Peyer's patch (tissue), 4 donors: ENCODE measurements at places on chromosomes 6 and 20. TPM values are rescaled to one million over a fixed set of nuclear protein-coding genes. Genes with fewer than 3 reads are reported as not detected.

DNA sequence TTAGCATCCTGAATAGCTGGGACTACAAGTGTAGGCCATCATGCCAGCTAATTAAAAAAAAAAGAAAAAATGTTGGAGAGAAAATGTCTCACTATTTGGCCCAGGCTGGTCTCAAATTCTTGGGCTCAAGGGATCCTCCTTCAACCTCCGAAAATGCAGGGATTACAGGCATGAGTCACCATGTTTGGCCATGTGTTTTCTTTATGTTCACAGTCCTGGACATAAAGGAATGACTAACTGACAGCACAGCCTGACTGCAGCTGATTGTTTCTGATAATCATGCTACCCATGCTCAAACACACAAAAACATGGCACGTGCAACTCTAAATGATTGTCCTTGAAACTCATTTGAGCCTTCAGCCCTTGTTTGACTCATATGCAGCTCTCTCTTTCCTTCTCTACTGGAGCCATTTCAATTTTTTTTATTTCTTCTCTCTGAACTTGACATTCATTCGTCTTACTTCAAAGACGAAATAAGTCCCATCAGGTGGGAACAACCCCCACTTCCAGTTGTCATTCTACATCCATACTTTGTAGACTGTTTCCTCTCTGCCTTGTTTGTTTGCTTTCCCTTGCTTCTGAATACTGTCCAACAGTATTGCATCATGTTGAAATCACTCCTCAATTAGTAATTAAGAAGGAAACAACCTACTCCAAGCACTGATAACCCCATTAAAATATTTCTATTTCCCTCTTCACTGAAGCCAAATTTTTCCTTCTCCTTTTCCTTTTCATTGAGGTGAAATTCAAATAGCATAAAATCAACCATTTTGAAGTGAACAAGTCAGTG lies 413.0 kb downstream of the BMP2 start:
- no peak for DNase-seq

- no peak for DNase-seq
Measured at GRCh38 chr6:100504786-100505737, 40.3 kb upstream of the SIM1 start.

- DNase-seq = no peak
Measured at GRCh38 chr20:63848003-63848911, 13.0 kb upstream of the ABHD16B start.

DNA sequence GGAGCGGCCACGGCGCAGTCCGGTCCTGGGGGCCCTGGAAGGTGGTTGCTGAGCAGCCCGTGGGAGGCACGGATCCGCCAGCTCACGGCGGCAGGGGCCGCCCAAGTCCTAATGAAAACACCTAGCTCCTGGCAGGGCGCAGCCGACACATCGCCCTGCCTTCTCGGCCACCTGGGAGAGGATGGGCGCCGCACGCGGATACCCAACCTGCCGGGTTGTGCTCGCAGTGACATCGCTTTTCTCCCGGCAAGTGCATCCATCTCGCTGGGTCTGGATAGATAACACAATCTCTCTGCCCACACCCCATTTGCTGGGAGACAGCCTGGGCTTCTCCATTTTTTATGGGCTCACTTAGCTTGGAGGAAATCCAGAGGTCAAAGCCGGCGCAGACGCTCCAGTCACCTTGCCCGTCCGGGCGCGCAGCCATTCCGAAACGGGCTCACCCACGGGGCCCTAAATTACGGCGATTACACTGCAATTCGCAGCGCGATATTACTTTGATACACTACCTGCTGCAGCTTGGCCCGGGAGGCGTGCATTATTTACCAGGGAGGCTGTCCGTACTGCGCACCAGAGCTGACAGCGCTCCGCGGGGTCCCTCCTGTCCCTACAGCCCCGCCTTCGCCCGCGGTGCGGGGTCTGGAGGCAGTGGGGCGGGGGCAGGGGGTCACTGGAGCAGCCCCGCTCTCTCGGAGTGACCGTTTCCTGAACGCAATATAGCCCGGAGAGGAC lies 36.2 kb upstream of the CCDC167 start:
- DNase-seq = peak; percentile 31

DNA sequence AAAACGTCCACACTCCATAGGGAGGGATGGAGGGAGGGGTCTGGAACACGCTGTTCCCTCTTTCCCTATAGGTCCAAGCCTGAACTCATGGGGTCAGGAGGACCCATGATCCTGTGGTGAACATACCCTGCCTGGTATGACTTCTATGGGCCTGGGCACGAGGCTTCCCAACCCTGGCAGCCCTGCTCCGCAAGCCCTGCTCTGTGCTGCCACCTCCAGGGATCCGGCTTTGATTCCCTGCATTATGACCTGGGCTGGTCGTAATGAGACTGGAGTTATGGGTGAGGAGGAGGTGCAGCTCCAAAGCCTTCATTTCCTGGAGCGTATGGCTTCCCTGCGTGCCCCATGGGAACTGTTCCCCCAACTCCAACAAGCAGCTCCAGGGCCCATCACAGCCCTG lies 54.9 kb downstream of the CDH22 start:
- DNase-seq = no peak

GRCh38 chr6:144615870-144616269 lies 330.7 kb downstream of the UTRN start:
- no peak for DNase-seq

DNA sequence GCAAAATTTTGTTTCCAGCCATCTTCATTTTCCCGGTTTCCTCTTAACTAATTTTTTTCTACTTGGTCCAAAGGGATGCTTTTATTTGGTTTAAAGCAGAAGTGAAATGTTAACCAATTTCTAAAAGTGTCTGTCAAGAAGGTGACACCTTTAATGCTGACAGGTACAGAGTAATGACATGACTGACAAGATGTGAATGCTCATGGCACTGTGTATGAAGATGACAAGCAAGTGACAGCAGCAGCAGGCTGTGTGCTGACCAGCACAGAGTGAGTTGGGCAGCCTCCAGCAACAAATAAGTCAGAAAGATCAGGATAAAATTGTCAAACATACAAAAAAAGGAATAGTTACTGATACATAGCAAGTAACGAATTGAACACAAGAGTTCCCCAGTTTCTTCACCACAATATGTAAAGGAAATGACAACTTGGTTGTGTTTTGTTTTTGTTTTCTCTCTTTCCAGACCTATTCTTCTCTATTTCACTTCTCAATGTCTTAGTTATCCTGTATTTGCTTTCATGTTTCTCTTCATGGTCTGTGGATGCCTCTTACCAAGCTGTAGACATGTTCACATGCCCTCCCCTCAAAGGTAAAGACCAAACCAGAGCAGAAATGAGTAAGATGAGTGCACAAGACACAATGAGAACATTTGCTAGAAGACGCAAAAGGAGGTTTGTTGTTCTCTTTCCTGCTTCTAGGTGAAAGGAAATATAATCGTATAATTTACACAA lies 174.9 kb downstream of the FRK start:
- DNase-seq = no peak

GRCh38 chr20:458776-459175 lies 3.6 kb downstream of the TBC1D20 start:
- no peak for DNase-seq

DNA sequence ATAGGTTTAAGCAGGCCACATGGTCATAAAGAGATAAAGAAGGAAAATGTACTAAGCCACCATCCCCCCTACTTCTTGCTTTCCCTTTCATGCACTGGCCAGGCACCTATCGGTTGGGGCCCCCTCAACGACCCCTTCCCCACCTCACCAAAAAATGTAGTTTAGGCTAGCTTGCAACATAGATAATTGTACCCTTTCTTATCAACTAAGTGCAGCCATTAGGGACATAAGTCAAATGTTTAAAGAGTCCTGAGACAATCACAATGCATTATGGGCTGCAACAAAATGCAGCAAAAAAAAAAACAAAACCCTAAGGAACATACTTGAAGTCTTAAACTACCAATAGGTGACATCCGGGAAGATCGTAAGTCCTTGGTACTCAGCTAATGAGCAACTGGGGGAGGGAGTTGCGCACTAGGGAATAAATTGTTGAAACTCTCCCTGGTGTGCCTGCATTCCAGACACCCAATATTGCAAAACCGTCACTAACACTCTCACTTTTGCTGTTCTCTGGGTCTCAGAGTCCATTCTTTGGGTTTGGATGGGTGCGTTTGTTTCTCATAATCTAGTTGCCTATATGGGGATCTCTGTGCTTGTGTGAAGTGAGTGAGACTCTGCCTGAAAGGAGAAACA lies 12.4 kb upstream of the HLA-G start:
- no peak for DNase-seq

DNA sequence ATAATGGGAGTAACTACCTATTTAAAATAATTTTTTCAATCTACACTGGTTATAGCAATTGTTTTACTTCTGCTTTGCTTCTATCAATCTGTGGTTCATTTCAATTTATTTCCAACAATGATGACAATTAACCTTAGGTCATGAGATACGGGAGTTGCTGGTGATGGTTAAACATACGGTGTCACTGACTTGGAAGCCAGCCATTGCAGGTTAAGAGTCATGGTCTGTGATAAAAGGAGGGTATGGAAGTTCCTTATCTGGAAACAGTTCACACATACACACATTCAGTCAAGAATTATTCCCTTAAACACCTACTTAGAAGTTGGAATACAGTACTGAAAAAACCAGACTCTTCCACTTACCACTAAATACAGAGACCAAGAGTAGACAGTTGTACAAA lies 180.0 kb downstream of the KIF16B start:
- no peak for DNase-seq

Gene MTFR2
- total RNA-seq = 5.0 TPM

Gene RPRD1B
- 44.5 TPM for total RNA-seq

Gene ATP9A
- total RNA-seq = 27.2 TPM

Gene APCDD1L
- total RNA-seq = not detected

Gene C6orf141
- total RNA-seq = 8.2 TPM

Gene SLC24A3
- 1.6 TPM for total RNA-seq

Gene PAK5
- not detected for total RNA-seq

Gene LZTS3
- 38.4 TPM for total RNA-seq

Gene THBS2
- 14.4 TPM for total RNA-seq
